Activated T-cell treated with anti-CD3 and anti-CD28 coated beads, Interleukin-2, amount 50 U/mL, for 48 hours (primary cell): ENCODE measurements at places on chromosomes 12 and 14.

DNA sequence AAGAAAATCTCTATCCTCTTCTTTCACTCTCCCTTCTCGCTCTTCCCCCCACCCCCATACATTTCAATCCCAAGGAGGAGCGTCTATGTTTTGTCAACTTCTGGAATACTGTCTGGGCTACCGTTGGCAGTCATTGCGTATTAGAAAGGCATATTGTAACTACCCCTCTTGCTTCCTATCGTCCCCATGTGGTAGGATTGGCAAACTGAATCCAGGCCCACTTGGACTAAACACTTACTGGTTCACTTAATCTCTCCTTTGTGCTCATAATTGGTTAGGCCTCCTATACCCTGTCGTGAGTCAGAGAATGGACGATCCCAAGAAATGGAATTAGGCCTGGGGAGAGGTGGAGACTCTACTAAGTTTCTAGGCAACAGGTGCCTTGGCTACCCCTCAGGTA, 68.8 kb upstream of the SLC8A3 start:
- DNase-seq = peak; percentile 37

- no peak for DNase-seq
Observed at GRCh38 chr12:13405961-13406703, 209.6 kb downstream of the EMP1 start.

DNA sequence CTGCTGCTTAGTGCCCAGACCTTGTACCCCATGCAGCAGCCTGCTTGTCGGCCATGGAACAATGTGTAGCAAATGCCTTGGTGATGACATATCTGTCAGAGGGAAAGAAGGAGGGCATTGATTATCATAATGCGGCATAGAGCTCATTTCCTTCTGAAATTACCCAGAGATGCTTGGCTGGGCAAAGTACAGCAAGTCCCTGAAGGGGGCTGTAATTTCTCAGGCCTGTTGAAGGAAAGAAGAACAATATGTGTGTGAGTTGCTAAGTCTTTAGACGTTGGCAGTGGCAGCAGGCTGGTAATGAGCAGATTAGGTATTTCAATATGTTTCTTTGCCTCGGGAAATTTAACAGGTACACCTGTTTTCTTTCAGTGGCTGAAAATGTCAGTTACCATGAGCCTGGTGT, 128.6 kb downstream of the CRADD start:
- DNase-seq = no peak

DNA sequence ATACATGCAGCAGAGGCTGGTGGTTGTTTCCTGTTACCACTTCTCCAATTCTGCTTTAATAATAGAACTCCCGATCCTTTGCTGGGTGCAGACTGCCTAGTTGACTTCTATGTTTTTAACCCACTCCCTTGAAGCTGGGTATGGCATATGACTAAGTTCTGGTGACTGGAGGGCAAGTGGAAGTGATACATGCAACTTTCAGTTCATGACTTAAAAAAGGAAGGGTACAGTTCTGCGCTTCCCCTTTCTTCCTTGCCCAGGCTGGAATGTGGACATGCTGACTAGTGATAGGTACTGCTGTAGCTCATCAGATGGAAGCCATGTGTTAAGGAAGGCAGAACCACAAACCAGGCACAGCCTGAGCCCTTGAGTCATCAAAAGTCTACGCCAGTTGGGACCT, 2.4 kb upstream of the A2M start:
- no peak for DNase-seq

DNA sequence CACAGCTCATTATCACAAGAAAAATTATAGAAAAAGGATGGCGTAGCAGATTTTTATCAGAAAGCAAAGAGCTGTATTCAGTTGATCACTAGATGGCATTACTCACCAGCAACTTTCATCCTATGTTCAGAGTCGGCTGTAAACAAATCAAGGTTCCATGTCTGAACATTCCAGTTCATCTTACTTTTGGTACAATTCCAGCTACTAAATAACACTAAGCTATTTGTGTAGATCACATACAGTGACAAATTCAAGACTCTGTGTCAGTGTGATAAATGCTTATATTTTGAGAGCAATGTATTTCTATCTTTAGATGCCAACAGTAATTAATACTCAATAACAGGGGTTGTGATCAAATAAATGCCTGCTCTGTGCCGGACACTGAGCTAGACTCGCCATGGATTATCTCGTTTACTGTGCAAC, 30.1 kb downstream of the NRDE2 start:
- DNase-seq = no peak

GRCh38 chr12:57320639-57321038, 69.7 kb upstream of the STAC3 start:
- DNase-seq = no peak

DNA sequence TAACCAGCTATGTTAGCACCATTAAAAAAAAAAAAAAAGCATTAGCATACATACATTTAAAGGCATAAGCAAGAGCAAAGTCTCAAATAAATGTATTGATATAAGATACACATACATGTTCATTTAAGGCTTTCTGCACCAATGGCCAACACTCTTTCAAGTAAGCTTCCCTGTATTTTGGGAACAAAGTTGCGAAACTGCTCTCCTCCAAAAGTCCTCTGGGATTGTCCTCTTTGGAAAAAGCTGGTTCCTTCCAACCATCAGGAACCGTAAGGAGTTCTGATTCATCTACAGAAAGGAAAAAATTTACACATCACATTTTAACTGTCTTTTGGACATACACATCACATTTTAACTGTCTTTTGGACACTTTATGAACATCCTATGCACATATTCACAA, 3.2 kb downstream of the KRR1 start:
- DNase-seq = no peak

DNA sequence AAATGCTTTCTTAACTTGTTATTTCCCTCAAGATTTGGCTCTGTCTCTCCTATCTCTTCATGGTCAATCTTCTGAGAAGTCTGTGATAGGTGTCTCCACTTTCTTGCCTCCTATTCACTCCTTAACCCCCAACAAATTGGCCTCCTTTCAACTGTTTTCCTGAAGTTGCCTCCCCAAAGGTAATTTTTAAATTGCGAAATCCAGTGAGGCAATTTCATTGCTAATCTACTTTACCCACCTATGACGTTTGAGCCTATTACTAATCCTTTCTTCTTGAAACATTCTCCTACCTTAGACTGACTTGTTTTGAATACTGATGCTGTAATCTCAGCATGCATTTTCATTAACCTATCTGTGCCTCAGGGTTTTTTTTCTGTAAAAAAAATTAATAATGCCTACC, 6.0 kb upstream of the KCNH5 start:
- no peak for DNase-seq

DNA sequence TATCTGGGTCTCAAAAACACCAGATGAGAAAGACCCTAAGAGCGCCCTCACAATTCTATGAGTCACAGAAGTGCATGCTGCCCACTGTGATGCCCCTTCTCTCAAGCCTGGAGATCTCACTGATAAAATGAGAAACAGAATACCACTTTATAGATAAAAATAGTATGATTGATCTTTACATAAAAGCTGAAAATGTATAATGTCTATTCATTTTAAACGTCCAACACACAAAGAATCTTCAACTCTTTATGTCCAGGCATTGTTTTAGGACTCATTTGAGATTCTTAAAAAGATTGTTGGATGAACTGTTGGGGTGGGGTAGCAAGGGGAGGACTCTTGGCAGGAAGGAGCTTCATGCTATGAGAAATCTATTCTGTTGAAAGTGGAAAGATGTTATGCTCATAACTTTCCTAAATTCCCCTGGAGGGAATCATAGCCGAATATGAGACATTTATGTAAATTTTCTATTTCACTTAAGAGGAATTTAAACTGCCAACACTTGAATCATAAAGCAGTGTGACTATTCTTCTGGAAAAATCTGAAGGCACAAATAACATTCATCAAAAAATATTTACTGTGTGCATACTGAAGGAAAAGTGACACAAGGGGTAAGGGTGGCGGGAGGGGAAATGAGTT, 174.6 kb downstream of the STXBP6 start:
- DNase-seq = no peak

GRCh38 chr12:9721394-9722092, 11.4 kb downstream of the CLECL1 start:
- DNase-seq = no peak

DNA sequence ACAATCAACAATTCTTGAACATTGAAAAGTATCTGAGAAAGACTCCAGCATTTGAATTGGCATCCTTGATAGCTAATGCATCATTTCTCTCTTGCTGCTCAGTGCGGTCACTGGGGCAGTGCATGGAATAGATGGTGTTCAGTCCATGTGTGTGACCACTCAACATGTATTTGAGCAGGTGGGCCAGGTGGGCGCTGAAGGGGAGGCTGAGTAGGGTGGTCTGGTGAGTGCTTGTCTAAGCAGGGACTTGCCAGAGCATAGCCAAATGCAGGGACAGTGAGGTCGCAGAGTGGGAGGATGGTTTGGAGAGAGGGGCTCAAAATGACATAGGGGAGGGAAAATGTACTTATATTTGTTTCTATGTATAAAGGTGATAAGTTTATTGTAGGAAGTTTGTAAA, 409.0 kb downstream of the TMEM121 start:
- DNase-seq = no peak

DNA sequence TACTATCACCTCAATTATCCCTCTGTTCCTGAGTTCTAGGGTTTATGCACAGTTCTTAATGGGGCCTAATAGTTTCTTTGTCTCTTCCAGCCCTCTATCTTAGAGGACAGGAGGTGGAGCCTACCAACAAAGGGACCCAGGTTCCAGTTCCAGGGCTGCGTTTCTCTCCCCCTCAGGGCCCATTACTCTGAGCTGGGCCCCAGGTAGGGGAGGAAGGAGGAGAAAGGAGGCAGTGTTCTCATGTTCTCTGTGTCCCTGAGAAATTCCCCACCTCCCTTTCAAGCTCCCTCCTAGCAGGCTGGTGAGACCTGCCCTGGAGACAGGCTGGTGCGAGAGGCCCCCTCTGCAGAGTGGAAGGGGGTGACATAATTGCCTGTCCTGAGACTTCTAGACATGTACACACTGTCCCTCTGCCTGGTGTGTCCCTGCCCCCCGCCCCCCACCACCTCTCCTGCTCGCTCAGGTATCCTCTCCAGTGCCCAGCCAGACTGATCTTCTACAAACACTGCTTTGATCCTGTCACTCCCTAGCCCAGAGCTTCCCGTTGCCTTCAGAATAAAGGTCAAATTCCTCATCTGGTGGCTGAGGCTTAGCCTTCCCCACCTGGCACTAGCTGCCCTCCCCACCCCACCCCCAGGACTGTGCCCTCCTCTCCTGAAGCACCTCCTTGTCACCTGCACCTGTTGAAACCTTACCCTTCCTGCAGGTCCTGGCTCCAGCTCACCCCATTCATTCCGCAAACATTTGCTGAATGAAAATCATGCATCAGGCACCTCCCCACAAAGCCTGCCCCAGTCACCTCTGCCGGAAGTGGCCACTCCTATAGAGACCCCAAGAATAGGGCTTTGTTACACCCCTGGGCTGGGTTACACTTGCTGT, 21.1 kb upstream of the KRT8 start:
- no peak for DNase-seq

GRCh38 chr12:110079477-110080400, 31.4 kb upstream of the C12orf76 start:
- peak; percentile 82 for DNase-seq

GRCh38 chr14:102207831-102208365, 68.2 kb downstream of the WDR20 start:
- DNase-seq = no peak

GRCh38 chr14:104939666-104940410, 15.2 kb downstream of the PLD4 start:
- DNase-seq = no peak

GRCh38 chr14:101830271-101830670, 68.8 kb downstream of the PPP2R5C start:
- DNase-seq = peak; percentile 11

GRCh38 chr14:57390806-57391516, 575 bp downstream of the NAA30 start:
- DNase-seq = peak; percentile 64

DNA sequence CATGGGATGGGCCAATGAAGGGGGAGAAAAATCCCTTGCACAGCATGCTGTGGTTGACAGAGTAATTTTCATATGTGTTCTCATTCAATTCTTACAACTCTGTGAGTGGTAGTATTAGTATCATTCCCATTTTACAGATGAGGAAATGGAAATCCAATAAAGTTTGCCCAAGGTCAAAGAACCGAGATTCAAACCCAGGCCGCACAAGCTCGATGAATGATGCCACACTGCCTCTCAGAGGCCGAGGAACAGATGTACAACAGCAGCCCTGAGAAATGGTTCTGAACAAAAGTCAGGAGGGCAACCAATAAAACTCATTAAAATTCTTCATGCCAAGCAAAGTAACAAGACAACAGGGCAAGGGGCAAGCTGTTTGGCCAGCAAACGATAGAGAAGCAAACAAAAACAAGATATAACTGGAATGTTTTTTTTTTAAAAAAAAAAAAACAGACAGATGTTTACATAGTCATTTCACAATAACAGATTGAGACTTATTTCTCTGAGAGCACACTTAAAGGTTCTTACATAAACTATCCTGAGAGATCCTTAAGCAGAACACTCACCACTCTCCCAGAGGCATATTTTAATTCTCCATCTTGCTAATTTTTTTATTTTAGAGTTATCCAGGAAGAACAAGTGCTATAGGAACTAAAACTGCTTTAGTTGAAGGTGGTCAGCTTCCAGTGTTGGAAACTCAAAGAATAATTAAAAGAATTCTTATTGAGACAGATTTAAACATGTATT, 85.8 kb downstream of the EXOC5 start:
- DNase-seq = no peak

- DNase-seq = no peak
Observed at GRCh38 chr14:99525699-99526080, 44.5 kb downstream of the CCNK start.

GRCh38 chr14:68157971-68158371, 338.4 kb downstream of the RAD51B start:
- DNase-seq = no peak

GRCh38 chr12:45269412-45269751, 53.5 kb downstream of the ANO6 start:
- DNase-seq = no peak
